ENCODE measurements at places on chromosomes 13 and 19.

GRCh38 chr13:98279473-98280175 is 102.6 kb upstream of the RNF113B start:
- DNase-seq, result no peak

DNA sequence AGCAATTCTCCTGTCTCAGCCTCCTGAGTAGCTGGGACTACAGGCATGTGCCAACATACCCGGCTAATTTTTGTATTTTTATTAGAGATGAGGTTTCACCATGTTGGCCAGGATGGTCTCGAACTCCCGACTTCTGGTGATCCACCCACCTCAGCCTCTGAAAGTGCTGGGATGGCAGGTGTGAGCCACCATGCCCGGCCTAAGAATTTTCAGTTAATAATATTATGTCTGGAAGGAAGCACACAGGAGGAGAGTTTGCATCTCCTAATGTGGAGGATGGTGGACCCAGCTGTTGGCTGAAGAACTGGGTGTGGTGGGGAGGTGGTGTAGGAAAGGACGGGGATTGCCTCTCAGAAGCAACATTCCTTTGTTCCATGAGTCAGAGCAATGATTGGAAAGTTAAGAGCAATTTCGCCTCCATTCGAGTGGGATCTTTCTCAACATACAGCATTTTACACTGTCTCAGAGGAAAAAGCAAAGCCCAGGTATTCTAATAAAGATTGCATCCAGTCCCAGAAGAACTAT is 11.9 kb downstream of the PDCD2L start:
- DNase-seq, result no peak

DNA sequence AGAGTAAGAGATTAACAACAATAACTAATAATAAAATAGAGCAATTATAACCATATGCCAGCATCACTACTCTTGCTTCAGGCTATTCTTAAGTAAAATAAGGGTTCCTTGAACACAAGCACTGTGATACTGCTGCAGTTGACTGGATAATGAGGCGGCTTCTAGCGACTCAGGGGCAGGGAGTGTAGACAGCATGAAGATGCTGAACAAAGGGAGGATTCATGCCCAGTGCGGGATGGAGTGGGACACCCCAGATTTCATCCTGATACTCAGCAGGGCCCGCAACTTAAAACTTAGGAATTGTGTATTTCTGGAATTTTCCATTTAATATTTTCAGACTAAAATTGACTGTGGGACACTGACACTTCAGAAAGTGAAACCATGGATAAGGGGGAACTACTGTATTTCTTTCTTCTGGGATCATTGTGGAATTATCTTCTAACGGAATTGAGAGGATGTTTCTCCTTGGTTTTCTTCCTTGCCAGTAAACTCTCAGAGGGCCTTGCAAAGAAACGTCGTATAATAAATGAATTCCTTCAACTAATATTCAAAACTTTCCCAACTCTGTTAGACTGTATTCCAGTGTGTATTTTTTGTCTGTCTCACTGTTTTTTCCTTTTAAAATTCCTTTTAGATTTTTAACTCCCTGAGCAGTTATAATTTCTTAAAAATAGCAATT is 127.5 kb downstream of the B3GLCT start:
- no peak for DNase-seq

DNA sequence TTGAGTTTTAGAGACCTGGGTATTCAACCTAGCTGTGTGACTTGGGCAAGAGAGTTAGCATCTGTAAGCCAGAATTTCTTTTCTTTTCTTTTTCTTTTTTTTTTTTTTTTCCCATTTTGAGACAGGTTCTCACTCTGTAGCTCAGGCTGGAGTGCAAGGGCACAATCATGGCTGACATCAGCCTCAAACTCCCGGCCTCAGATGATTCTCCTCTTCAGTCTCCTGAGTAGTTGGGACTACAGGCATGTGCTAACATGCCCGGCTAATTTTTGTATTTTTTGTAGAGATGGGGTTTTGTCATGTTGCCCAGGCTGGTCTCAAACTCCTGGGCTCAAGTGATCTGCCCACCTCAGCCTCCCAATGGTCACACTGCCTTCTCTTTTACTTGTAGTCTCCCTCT is 33.0 kb downstream of the ZMYM2 start:
- DNase-seq, result no peak

- no peak for DNase-seq
These were observed 3.2 kb downstream of the POLD1 start for GRCh38 chr19:50387176-50387867.

DNA sequence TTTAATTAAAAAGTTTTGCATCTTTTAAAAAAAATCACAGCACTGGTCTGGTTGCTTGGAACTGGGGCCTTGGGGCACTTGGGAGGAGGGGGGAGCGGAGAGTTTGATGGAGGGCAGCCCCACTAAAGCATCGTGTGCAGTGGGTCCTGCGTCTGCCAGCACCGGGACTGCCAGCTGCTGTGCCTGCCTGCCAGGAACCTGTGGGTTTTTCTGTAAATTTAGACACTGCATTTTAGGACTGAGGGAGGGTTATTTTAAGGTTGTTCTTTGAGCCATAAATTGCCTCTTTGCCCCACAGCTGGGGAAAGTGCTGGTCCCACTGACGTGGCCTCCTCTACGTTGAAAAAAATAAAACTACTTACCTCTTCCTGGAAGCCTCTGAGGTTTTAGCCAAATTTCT is 2.9 kb downstream of the KLF2 start:
- DNase-seq, result no peak

- DNase-seq, result no peak
These were observed 10.3 kb downstream of the VSTM2B start for GRCh38 chr19:29535984-29536508.

DNA sequence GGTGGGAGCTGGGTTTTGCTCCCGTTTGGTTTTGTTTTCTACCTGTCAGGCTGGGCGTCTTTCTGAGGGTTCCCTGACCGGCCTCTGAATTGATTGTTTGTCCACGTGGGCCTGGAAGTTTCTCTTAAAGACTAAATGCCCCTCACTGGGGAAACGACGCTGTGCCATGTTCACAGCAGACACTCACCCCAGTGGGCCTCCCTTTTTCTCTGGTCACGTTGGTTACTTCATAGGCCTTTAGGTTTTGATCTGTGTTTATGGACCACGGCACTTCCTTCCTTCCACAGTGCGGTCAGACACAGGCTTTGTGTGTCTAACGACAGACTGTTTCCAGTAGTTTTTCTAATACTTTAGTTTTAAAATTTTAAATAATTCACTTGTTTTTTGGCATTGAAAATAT is 20.1 kb upstream of the NDUFS7 start:
- DNase-seq, result no peak
